ENCODE measurements at places on chromosomes 3 and 15.

DNA sequence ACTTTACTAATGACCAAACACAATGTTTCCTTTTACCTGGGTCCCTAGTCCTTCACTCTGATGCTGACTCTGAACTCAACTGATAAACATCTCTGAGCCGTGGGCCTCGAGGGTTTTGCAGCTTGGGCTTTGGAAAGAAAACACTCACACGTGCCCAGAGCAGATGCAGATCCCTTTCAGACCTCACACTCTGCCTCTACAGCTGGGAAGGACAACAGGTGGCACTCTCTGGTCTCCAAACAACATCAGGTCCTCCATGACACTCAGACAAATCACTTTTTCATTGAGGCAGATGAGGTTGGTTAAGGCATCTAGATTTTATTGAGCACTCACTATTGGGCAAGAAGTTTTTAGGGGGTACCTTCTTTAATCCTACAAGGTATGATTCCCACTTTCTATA, 64.7 kb upstream of the NTRK3 start:
- no peak for DNase-seq

GRCh38 chr3:53885239-53885638, 3.3 kb upstream of the ACTR8 start:
- no peak for DNase-seq

- no peak for DNase-seq
These were observed 664 bp upstream of the NR2C2 start for GRCh38 chr3:14946739-14947099.

- no peak for DNase-seq
These were observed 4.9 kb downstream of the CHAC1 start for GRCh38 chr15:40958146-40958545.

DNA sequence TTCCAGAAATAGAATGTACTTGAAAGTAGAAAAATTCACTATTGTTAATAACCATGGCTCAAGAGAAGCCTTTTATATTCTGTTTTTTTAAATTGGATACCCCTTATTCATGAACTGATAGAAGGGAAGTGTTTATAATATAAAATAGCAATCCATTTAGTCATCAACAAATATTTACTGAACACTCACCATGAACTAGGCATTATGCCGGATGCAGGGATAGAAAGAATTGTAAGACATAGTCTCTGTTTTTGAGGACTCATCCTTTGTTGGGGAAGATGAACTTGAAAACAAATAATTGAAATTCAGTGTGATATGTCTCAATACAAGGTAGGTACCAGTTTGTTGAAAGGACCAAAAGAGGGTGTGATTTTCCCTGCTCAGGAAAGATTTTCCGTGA, 160.9 kb upstream of the SATB1 start:
- no peak for DNase-seq

- DNase-seq, result no peak
These were observed 883.6 kb upstream of the NR2F2 start for GRCh38 chr15:95446854-95447253.

DNA sequence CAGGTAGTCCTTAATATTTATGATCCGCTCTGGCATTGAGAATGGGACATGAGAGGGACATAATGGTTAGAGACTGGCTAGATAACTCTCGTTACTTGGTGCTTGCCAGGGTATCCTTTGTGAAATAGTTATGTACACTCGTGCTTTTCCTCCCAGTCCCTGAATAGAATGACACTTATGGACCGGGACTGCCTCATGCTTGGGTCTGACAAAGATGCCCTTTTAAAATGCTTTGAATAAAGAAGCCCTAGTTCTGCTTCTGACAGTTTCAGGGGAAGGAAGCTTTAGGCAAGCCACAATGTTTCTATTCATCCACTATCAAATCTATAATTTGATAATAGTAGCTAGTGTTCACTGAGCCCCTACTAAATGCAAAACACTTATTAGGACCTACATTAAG, 29.4 kb downstream of the POLR2M start:
- no peak for DNase-seq

DNA sequence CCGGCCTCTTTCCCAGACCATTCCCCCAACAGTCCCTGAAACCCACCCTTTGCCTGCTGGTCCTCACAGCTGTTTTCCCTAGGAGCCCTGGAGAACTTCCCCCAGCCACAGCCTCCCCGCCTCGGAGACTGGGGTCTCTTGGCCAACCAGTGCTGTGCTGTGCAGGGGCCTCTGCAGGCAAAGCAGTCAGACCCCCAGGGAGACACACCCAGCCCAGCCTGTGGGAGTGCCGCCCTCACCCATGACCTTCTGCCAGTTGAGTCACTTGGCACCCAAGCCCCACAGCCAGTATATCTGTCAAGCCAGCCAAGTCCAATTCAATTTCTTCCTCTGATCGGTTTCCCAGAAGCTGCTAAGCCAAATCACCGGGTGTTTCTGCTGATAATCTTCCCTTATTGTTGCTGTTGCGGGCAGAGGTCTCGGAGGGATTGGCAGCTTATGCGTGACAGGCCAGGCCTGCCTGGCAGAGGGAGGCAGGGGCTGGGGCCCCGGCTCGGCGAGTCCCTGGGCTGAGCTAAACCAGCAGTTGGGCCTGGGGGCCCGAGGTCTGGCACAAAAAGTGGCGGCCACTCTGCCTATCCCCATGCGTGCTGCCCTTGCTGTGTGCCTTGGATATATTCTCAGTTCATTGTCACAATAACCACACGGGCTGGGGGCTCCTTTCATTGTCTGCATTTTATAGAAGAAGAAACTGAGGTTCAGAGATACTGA, 65.6 kb upstream of the SLC6A1 start:
- DNase-seq, result peak; percentile 56

DNA sequence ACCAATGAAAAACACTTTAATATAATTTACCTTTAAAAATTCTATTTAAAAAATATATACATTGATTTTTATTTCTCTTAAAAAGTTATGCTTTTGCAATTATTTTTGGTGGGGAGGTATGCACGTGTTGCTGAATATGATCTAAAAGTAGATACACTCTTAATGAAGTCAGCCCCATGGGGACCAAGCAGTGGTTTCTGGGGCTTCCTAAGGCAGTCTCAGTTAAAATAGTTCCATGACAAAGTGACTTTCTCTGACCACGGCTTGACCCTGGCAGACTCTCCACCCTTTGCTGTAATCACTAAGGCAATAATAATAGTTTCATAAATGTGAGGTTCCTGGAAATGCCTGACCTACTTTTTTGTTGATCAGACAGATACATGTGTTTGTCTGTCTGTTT, 50.4 kb downstream of the CCR4 start:
- DNase-seq, result no peak

- DNase-seq, result no peak
These were observed 135.9 kb downstream of the KCNAB1 start for GRCh38 chr3:156256256-156256655.

DNA sequence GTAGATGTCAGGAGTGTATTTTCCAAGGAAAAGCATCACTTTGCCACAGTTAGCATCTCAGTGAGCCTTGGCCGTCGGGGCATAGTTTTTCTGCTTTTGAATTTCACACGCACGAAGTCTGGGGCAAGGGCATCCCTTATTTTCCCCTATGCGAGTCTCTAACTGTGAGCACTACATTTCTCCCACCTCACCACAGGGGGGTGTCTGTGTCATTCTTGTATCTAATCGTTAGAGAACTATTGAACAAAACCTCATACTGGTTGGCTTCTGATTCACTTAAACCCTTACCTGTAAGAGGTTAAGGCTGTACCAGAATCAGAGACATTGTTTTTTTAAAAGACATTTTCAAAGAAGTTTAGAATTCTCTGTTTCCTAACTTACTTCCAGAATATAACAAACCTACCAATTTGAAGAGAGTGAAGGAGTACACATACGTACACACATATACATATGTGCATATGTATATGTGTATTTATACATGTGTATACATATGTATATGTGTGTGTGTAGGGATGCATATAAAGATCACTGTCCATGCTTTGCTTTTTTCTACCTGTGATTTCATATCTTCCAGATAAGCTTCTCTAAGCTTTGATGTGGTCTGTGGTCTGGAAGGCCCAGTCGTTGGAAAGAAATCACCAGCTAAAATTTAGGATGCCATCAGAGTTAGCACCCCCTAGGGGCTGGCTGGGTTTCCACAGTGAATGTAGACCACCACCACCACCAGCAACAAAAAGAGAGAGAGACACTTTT, 49.4 kb downstream of the MYZAP start:
- no peak for DNase-seq

DNA sequence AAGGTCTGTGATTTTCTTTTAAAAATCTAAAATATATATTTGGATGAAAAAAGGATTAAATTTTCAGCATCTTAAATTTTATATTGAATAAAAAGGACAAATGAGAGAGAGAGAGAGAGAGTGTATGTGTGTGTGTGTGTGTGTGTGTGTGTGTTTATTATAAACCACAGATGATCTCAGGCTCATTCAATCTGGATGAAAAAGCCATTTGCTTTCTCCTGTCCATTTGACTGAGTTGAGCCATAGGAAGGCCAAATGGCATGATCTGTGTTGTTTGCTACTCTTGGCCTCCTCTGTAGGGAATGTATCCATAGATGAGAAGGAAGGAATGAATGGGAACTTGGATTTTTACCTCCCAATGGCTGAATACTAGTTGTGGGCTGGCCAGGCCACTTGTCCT, 92.5 kb upstream of the MEX3B start:
- DNase-seq, result no peak

GRCh38 chr3:195524171-195524896, 18.8 kb downstream of the PPP1R2 start:
- no peak for DNase-seq

GRCh38 chr3:117193390-117193789, 483.8 kb downstream of the TUSC7 start:
- no peak for DNase-seq

DNA sequence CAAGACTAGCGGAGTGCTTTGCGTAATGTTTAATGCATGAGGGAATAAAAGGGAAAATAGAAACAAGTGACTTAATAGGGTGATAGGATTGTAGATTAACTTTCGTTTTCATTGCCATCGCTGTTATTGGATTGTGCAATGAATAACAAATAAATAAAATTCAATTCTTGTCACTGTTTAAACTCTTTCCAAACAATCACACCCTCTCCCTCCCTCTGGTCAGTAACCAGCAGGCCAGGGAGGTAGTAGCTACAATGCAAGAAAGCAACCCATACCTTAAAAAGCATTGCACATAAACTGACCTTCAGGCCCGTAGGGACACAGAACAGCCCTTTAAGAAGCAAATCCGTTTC, 705 bp upstream of the TFRC start:
- DNase-seq, result no peak

GRCh38 chr15:32683906-32684584, 33.8 kb upstream of the GREM1 start:
- DNase-seq, result no peak

DNA sequence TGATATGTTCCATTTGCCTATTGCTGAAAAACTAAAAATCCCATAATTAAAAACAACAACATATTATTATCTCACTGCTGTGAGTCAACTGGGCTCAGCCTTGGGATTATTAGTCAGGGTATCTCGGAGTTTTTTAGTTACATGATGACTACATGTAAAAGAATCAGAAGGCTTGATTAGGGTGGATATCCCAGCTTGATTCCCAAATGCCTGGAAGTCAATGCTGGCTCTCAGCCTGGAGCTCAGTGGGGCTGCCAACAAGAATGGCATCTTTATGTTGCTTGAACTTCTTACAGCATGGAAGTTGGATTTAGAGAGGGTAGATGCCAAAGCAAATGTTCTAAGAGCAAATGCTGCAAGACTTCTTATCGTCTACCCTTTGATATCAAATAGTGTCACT, 278.5 kb downstream of the PLOD2 start:
- no peak for DNase-seq

GRCh38 chr3:28598165-28598564, 249.5 kb upstream of the AZI2 start:
- DNase-seq, result no peak

- DNase-seq, result no peak
These were observed 51.1 kb downstream of the PSMD6 start for GRCh38 chr3:63972196-63972595.

DNA sequence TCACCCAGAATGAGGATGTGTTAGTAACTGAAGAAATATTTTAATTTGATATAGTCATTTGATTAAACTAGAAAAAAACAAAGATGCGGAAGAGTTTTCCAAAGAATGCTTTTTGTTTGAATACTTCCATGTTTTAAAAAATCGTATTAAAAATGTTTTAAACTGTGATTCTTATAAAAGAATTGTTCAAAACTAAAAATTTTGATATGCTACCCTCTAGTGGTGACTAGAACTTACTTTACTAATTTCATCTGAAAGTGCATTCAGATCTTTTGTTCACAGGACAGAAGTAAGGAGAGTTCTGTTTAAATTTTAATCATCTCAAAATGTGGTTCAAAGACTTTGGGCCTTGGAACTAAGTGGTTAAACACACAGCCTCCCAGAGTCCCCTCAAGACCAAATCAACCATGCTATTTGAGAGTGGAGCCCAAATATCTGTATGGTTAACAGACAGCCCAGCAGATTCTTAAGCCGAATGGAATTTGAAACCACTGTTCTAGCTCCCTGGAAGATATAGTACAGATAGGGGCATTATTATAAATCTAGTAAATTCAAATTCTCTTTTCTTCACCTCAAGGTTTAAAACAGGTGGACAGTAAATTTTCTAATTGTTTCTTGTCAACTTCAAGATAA, 45.2 kb upstream of the SYNPR start:
- DNase-seq, result no peak

GRCh38 chr3:49015765-49016164, 2.6 kb downstream of the DALRD3 start:
- DNase-seq, result no peak

DNA sequence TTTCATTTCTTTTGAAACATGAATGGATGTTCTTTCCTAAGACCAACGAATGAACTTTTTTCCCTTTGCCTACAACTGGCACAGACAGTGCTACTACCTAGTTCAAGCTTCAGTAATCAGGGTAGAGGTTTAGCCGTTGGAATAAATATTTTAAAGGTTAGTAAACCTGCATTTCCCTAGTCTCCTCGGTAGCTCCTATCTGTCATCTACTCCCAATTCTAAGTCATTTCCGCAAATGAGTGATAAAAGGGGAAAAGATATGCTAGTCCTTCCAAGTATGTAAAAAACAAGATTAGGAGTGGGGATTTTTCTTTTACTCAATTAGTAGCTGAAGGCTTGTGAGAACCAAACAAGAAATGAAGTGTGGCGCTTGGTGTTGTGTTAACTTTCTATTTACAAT, 15.2 kb downstream of the SLTM start:
- no peak for DNase-seq

- no peak for DNase-seq
These were observed 170.1 kb downstream of the CNTN4 start for GRCh38 chr3:2268779-2269178.

- DNase-seq, result no peak
These were observed 65.5 kb downstream of the PEX5L start for GRCh38 chr3:179971280-179971679.

GRCh38 chr15:53829471-53829870, 70.0 kb upstream of the WDR72 start:
- DNase-seq, result no peak
